ENCODE measurements at places on chromosomes 6 and 20.
A peak's percentile ranks its signal among the peaks of the same experiment; 100 is the strongest.

DNA sequence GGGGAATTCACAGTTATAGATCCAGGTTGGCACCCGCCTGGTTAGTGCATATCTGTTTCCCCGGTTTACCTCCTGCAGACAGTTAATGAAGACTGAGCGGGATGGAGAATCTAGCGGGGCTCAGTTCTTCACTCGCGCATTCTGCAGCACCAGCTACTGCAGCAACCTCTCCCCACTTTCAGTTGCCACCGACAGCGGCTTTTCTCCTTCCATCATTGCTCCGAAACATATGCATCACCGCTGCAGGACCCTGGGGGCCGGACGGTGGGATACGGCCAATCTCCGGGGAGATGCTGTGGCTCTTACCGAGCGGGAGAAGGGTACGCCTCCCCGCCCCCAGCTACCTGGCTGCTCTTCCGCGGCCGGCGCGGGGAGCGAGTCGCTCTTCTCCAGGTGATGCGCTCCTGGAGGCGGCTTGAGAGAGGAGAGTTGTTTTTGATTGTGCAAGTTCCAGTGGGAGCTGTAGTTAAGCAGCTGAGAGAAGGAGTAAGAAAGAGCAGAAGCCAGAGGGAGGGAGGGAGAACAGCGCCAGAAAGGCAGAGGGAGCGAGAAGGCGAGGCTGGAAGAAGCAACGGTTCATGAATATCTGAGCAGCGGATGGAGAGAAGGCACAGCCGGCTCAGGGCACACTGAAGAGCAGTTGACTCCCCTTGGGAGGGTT, at the start of gene SGK1:
Gene SGK1, minus strand, starts transcription at position 642 of the 661 bp plus-strand sequence. CDS start 652 bp downstream, outside the sequence.
- DNase-seq, result no peak

GRCh38 chr6:142167486-142167885, 20.4 kb downstream of the VTA1 start:
- no peak for DNase-seq

DNA sequence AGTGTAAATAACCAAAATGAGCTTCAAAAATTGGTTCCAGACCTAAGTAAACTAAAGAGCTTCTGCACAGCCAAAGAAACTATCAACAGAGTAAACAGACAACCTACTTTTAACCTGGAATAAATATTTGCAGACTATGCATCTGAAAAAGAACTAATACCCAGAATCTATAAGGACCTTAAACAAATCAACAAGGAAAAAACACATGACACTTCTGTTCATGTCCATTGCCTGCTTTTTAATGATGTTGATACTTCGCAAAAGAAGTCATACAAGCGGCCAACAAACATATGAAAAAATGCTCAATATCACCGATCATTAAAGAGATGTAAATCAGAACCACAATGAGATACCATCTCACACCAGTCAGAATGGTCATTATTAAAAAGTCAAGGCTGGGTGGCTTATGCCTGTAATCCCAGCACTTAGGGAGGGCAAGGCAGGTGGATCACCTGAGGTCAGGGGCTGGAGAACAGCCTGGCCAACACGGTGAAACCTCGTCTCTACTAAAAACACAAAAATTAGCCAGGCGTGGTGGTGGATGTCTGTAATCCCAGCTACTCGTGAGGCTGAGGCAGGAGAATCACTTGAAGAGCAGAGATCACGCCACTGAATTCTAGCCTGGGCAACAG, 42.5 kb upstream of the DST start:
- no peak for DNase-seq

DNA sequence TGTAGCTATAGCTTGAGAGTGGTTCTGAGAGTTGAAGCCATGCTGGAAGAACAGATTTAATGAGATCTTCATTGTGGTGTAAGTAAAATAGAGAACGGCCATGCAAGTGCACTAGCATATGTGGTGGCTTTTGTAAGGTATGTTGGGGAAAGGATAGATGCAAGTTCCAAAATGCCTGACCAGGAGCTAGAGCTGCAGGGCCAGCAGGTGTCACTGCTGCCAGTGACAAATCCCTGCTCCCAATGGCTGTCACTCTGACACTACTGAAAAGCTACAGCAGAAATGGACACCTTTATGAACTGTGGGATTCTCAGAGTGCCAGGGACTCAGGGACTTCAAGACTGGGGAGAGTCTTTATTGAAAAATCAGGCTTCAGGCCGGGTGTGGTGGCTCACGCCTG, 23.1 kb upstream of the VIP start:
- no peak for DNase-seq

GRCh38 chr6:322940-323729, 30.8 kb downstream of the DUSP22 start:
- DNase-seq, result no peak

- no peak for DNase-seq
Observed at GRCh38 chr6:44535967-44536366, 148.5 kb downstream of the CDC5L start.

- DNase-seq, result no peak
Observed at GRCh38 chr20:51345601-51346101, 196.9 kb downstream of the NFATC2 start.

- DNase-seq, result no peak
Observed at GRCh38 chr6:113328886-113329381, 528.2 kb upstream of the MARCKS start.

DNA sequence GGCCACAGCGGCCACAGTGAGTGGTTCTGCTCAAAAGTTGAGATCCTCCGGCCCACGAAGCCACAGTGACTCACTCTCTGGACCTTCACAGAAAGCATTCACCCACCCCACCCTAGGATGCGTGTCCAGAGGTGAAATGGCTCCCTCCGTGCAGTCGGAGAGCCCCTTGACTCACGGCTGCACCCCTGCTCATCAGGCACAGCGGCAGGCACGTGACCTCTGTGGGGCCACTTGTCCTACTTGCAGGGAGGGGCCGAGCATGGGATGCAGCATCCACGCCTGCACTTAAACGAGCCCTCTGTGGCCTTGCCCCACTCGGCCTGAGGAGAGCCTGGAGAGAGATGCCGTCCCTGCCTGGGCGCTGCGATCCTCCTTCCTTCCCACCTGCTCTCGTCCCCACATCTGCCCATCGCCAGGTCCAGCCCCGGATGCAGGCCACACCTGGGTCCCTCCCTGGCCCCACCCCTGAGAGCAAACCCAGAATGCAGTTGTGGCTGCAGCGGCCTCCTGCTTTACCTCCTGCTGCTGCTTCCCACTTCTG, 28.7 kb downstream of the NTSR1 start:
- DNase-seq, result no peak

DNA sequence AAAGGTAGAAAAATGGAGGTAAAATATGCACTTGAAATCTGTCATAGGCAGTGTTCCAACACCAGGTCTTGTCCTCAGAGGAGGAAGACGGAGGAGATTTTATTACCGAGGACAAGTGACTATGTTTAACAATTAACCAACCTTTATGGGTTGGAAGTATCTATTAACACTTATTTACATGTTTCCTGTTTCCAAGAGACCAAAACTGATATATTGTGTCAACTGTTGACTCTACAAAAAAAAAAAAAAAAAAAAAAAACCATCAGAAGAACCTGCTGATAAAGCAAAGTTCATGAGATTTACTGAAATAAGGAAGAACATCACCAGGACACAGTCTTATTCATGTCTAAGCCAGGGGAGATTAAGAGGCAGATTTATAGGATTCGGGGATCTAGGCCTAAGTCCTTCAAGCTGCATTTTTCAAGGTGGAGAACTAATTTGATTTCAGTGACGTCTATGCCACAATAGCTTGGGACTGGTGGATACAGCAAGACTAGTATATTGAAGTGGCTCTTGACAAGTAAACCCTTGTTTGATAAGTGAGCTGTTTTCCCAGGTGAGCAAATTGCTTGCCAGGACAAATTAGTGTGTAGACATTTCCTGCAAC, 126.6 kb upstream of the NAA20 start:
- DNase-seq, result peak; percentile 69

- DNase-seq, result no peak
Observed at GRCh38 chr6:148831531-148831930, 84.7 kb downstream of the UST start.

GRCh38 chr6:139721954-139722353, 347.5 kb upstream of the CITED2 start:
- no peak for DNase-seq

DNA sequence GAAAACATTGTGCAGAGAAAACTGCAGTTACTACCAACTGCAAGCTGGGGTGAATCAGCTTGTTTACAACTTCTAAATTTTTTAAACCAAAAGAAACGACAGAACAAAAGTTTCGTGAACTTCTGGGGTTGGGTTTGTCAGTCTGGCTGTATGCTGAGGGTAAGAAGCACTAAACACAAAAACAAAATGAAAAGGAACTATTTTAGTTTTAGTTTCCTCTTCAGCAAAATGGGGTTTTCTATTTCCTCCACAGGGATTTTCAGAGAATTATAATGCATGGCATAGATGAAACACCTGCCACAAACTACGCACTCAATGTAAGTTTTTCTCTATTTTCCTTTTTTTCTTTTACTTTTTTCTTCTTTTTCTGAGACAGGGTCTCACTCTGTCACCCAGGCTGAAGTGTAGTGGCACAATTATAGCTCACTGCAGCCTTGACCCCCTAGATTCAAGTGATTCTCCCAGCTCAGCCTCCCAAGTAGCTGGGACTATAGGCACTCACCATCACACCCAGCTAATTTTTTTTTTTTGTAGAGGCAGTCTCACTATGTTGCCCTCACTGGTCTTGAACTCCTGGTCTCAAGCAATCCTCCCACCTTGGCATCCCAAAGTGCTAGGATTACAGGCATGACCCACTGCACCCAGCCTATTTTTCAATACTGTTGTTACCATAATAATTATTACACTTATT, 40.6 kb downstream of the CGA start:
- DNase-seq, result no peak

DNA sequence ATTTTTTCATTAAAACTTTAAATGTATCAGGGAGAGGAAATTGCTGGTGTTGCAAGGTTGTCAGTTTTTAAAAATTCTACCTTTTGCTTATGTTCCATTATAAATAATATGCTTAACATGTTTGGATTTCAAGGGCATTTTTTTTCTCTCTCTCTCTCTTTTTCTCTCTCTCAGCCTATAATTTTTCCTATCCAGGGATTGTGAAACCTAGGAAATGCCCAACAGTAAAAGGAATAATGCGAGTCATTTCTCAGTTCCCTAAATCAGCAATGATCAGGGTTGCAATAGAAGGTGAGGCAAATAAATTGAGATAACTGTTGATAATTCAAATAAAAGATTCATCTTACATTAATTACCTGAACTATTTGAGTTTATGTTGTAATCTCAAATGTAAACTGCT, 53.2 kb upstream of the IFNGR1 start:
- no peak for DNase-seq

DNA sequence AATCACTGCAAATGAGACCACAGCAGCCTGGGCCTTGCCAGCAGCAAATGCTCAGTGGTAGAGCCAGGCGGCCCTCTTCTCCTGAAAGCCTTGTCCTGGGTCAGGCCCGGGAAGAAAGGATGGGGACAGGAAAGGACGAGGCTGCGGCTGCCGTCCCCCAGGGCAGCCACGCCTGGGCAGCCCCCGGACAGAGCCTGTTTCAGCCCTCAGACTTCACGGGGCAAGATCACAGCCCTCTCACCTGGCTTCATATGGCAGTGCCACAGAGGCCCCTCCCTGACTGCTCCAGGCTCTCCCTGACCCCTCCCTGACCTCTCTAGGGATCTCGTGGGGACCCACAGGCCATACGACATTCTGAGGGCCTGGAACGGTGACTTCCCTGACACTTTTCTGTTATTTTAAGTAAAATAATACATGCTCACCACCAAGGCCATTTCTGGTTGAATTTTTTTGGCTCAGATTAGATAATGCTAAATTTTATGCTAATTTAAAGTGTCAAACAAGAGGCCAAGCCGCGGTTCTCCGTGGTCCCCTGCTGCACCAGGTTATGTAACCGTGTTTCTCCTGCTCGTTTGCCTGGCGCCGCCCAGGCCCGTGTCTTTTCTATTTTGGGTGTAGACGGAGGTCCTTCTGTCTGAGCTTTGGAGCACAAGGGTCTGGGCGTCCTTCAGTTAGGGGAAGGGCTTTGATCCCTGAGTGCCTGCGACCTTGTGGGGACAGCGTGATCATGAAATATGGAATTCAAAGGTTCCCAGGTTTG, 59.9 kb upstream of the BHLHE23 start:
- DNase-seq, result no peak

DNA sequence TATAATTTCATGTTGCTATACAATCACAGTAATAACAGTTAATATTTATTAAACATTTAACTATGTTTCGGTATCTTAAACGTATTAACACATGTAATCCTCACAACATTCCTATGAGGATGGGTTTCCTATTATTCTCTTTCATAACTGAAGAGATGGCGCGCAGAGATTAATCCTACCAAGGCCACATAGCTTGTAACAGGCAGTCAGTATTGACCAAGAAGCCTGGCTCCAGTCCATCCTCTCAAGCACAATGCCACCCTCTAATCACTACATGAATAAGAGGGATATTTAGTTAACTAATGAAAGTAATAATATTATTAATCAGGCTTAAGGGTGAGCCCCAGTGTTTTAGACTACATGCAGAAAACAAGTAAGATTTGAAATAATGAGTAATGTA, 149.7 kb upstream of the SIM1 start:
- no peak for DNase-seq

GRCh38 chr6:150310539-150310938, 58.3 kb upstream of the IYD start:
- DNase-seq, result no peak

DNA sequence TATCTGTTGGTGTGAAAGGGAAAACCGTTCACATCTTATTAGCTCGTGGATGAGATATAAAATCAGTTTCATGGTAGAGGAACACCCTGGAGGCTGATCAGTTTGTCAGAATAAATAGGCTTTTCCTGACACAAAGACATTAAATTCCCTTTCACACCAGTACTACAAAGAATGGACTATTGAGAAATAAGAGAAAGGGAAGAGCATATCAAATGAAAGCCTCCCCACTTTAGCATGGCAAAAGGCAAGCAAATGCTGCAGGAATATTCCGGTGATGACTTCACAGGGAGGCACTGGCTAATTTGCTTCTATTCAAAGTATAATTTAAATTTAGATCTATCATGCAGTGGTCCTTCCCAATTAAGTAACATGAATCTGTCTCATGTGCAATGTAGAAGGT, 115.9 kb upstream of the AGPAT4 start:
- no peak for DNase-seq

- DNase-seq, result no peak
Observed at GRCh38 chr6:140790109-140790508, 1342.6 kb upstream of the GJE1 start.

- DNase-seq, result no peak
Observed at GRCh38 chr6:25155211-25155610, 124.0 kb upstream of the CARMIL1 start.

GRCh38 chr20:13771853-13772453, 12.8 kb downstream of the ESF1 start:
- DNase-seq, result peak; percentile 33

DNA sequence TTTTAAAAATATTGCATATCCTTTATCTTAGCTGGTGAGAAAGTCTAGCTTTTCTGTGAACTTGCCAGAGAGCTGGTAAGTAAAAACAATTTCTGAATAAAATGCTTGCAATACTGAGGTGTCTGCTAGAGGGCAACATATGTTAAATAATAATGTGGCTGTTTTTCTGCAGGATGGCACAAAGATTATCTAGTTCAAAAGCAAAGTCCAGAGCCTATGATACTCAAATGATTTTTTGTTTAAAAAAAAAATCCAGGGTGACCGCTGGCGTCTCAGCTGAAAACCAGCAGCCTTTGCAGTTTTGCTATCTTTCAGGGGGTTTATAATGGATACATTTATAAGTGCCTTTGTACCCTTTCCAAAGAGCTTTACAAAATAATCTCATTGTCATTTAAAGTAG, 194.9 kb downstream of the PHACTR1 start:
- DNase-seq, result peak; percentile 18

- DNase-seq, result peak; percentile 15
Observed at GRCh38 chr6:134253681-134254080, 64.2 kb downstream of the SGK1 start.

Data from Caki2 (cell line).